ENCODE measurements at places on chromosomes 7 and 10. TPM values are rescaled to one million over a fixed set of nuclear protein-coding genes. Genes with fewer than 3 reads are reported as not detected.

- no peak for DNase-seq
Observed at GRCh38 chr10:114879093-114879492, 57.5 kb downstream of the FHIP2A start.

- peak; percentile 69 for DNase-seq
Observed at GRCh38 chr7:155356323-155357105, 58.8 kb downstream of the INSIG1 start.

DNA sequence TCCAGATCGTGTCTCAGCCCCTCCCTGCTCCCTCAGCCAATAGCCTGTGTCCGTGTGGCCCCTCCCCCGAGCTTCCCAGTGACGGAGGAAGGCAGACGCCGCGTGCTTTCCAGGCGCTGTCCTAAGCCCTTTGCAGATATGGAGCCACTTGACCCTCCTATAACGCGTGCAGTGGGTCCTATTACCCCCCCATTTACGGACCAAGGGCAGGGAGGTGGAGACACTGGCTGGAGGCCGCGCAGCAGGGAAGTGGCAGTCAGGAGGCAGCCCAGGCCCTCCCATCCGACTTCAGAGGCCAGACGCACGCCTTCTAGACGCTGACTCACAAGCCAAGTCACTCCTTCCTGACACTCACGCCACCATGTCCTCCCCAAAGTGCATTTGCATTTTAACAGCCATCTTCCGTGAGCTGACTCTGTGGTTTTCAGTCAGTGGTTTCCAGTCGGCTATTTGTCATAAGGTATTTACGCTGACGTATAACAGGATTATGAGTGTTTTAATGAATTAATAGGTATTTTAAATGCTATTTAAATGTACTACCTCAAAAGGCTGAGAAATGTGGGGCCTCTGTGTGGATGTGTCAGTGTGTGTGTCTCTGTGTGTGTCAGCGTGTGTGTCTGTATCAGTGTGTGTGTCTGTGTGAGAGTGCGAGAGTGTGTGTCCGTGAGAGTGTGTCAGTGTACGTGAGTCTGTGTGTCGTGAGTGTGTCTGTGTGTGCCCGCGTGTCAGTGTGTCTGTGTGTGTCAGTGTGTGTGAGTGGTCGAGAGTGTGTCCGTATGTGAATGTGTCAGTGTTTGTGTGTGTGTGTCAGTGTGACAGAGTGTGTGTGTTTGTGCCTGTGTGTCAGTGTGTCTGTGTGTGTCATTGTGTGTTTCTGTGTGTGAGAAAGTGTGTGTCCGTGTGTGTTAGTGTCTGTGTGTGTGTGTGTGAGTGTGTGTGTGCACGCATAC lies 92.0 kb upstream of the INSIG1 start:
- DNase-seq = no peak

The PRSS37 gene
- polyA plus RNA-seq = 0.45 TPM

DNA sequence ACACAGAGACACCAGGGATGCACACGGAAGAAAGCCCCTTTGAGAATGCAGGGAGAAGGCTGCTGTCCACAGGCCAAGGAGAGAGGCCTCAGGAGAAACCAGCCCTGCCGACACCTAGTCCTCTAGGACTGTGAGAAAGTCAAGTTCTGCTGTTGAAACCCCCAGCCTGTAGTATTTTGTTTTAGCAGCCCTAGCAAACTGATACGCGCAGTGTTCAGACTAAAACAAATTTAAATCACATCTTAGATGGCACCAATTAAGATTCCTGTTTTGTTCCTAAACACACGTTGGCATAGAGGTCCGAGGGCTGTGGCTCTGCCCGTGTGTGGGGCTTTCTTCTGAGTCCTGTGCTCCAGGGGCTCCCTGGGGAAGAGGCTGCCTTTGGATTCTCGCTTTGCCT lies 21.7 kb downstream of the LMTK2 start:
- DNase-seq = no peak

DNA sequence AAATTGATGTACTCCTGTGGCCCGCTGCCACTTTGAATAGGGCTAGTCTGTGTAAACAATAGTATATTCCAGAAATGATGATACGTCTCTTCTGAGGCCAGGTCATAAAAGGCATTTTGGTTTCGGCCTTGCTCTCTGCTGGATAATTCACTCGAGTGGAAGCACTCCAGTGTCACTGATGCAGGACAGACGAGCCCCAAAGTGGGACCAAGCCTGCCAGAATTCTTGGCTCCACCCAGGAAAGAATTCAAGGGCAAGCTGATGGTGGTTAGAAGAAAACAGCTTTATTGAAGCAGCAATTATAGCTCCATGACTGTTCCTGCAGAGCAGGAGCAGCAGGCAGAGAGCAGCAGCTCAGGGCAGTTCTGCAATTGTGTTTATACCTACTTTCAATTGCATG lies 717.6 kb downstream of the GRM8 start:
- no peak for DNase-seq

The ZNF365 gene
- polyA plus RNA-seq = 20.5 TPM

The SRRM3 gene
- polyA plus RNA-seq = 80.0 TPM

DNA sequence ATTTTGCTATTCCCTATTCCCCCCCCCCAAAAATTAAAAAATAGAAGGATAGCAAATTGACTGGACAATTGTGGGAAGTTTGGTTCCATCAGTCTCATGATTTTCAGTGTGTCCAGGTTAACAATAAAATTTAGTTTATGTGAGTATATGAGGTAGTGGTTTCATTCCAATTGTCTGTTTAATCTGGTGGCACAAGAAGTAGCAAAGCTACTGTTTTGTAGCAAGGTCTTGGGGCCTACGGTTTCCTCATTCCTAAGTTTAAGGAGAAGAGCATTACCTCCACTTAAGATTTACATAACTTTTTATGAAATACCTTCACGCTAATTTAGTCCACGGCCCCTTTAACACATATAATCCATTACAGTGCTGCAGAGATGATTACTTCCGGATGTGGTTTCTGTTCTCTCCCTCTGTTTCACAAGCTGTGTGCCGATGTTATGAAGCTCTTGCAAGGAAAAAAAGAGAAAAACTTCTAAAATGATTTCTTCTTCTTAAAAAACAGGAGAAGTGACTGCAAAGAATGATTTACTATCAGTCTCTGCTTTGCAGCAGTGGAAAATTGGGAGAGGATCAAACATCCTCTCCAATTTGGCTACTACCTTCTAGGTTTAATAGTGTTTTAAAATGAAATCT lies 32.7 kb upstream of the NPVF start:
- DNase-seq = no peak

- no peak for DNase-seq
Observed at GRCh38 chr7:128923411-128923800, 12.9 kb upstream of the KCP start.

DNA sequence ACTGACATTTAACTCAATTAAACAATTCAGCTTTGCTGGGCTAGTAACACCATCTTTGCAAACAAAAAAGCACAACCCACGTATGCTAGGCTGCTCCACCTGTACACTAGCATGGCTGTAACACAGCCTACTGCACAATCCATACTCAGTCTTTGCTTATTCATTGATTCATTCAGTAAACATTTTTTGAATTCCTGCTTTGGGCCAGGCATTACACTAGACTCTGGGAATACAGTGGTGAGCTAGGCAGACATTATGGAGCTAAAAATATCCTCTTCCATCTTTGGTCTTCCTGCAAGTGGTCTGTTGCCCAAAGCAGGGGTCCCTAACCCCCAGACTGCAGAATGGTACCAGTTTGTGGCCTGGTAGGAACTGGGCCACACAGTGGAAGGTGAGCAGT lies 9.9 kb downstream of the CNNM1 start:
- DNase-seq = no peak

The NUTM2E gene
- polyA plus RNA-seq = 0.35 TPM

- DNase-seq = no peak
Observed at GRCh38 chr10:132533571-132534260, 3.9 kb upstream of the INPP5A start.

DNA sequence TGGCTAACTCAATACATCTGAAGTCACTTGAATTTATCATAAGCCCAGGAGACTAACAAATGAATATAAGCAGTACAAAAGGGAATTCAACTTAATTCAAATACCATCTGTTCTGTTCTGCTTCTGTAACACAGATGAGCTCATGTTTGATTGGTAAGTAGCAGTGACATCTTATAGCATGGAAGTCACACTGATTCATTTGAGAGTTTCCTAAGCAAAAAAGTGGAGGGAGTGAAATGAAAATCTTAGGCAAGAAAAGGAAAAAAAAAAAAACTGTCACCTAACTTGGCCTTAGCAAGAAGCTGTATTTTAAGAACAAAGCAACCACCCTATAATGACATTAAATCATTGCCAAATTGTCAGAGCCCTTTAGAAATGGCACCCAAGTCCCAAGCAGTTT lies 49.5 kb downstream of the SMURF1 start:
- DNase-seq = no peak

The AKR1C8 gene
- polyA plus RNA-seq = not detected

The PPP1R3A gene
- not detected for polyA plus RNA-seq

The SPRN gene
- 42.5 TPM for polyA plus RNA-seq

- no peak for DNase-seq
Observed at GRCh38 chr10:124028700-124029480, 64.5 kb downstream of the CHST15 start.

- DNase-seq = no peak
Observed at GRCh38 chr10:124027031-124027611, 66.3 kb downstream of the CHST15 start.

- no peak for DNase-seq
Observed at GRCh38 chr10:5584895-5585516, 60.2 kb downstream of the CALML3 start.
